ENCODE measurements at places on chromosomes 2 and 18.

GRCh38 chr2:167942366-167943081, 304.9 kb downstream of the STK39 start:
- no peak for DNase-seq

- DNase-seq = no peak
Observed at GRCh38 chr2:216555274-216555673, 56.6 kb downstream of the RPL37A start.

DNA sequence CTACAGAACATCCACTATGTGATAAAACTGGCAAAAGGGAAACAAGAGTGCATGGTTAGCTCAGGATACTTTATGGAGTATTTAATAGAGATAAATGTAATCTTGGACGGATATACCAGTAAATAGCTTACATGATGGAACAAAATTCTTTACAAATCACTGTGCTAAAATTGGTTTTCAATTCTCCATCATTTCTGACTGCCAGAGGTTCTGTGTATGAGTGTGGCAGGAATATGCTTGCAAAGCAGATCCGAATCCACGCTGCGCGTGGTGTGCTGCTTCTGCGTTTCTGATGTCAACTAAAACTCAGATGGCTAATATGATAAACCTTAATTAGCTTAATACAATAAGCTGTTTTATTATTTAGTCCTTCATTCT, 2.1 kb downstream of the ZNF532 start:
- DNase-seq = no peak

DNA sequence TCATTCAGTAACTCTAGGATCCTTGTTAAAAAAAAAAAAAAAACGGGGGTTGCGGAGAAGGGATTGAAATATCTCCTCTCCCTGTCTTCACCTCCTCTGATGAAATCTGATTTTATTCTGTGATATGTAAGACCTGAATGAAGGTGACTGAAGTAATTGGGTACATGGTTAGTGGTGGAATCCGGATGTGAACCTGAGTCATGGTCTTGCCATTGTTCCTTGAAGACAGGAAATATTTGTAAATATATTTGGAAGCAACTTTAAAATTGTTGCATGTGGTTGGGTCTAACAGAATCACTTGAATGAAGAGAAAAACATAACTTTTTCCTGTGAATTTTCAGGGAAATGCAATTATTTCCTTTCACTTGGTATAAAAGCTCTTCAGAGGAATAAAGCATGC, 3.0 kb upstream of the IL1A start:
- DNase-seq = no peak

GRCh38 chr2:12923907-12924610, 207.3 kb downstream of the TRIB2 start:
- no peak for DNase-seq

GRCh38 chr2:95231723-95232122, 24.4 kb downstream of the ZNF892 start:
- peak; percentile 8 for DNase-seq

- DNase-seq = no peak
Observed at GRCh38 chr2:124610141-124610540, 585.1 kb downstream of the CNTNAP5 start.

DNA sequence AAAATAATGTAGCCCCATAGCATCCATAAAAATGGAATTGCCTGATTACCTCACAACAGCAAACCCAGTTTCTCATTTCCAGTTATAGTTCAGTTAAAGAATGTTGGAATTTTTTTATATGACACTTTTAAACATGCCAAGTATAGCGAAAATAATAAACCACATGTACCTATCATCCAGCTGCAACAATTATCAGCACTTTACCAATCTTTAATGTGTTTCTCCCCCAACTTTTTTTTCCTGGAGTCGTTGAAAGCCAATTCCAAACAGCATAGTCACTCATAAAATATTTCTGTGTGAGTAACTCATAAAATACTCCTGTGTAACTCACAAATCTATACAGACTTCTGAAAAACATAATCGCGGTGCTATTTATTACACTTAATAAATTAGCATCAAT, 38.1 kb downstream of the SMAD4 start:
- no peak for DNase-seq

- no peak for DNase-seq
Observed at GRCh38 chr2:21231985-21232384, 108.2 kb downstream of the TDRD15 start.

- no peak for DNase-seq
Observed at GRCh38 chr18:9900699-9901098, 13.1 kb upstream of the VAPA start.
